ENCODE measurements at places on chromosomes 5 and 9.

- H3K4me3 ChIP-seq, result no peak overlapping the region
- H3K27ac ChIP-seq, result no peak overlapping the region
- no peaks in the 10 kb centered on the region for H3K36me3 ChIP-seq
- H3K4me1 ChIP-seq, result peaks cover 22% of the 10 kb centered on the region
These were observed 77.0 kb upstream of the TMC1 start for GRCh38 chr9:72444435-72444834.

GRCh38 chr9:131635892-131636291 is 90.6 kb downstream of the PRRT1B start:
- no peaks in the 10 kb centered on the region for H3K27me3 ChIP-seq
- no peak for DNase-seq
- H3K27ac ChIP-seq, result peak overlapping the region; percentile 93
- H3K4me1 ChIP-seq, result peaks cover 40% of the 10 kb centered on the region

DNA sequence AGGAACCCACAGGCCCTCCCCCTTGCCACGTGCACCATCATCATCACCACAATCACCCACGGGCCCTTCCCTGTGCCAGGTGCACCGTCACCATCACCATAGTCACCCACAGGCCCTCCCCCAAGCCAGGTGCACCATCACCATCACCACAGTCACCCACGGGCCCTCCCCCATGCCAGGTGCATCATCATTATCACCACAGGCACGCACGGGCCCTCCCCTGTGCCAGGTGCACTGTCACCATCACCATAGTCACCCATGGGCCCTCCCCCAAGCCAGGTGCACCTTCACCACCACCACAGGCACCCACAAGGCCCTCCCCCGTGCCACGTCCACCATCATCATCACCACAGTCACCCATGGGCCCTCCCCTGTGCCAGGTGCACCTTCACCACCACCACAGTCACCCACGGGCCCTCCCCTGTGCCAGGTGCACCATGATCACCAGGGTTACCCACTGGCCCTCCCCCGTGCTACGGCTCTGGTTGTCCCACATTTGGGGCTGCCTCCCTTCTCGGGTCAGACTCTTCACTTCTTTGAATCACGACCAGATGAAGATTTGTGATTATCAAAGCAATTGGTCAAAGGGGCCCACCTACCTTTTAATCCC is 69.1 kb upstream of the OLFM1 start:
- no peak overlapping the region for H3K27ac ChIP-seq
- H3K4me1 ChIP-seq, result peaks cover 9% of the 10 kb centered on the region
- H3K27me3 ChIP-seq, result peaks cover 48% of the 10 kb centered on the region
- no peak for DNase-seq
- H3K36me3 ChIP-seq, result no peaks in the 10 kb centered on the region
- no peak overlapping the region for H3K4me3 ChIP-seq

DNA sequence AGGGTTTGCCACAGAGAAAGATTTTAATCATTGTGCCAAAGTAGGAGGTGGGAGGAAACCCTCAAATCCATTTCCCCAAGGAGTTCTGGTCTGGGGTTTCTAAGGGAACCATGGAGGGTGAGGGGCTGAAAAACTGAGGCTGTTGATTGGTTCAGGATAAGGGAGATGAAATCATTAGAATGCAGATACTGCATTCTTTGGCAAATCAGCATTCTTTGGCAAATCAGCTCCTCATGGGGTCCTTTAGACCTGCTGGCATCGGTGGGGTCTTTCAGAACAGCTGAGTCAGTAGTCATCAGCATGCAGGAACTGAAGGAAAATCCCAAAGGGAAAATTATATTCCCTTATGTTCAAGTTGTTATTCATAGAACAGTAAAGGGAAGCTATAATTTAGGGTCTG is 585.5 kb downstream of the ISL1 start:
- no peaks in the 10 kb centered on the region for H3K4me1 ChIP-seq
- no peak overlapping the region for H3K4me3 ChIP-seq
- no peaks in the 10 kb centered on the region for H3K27me3 ChIP-seq
- H3K27ac ChIP-seq, result no peak overlapping the region
- no peak for DNase-seq

DNA sequence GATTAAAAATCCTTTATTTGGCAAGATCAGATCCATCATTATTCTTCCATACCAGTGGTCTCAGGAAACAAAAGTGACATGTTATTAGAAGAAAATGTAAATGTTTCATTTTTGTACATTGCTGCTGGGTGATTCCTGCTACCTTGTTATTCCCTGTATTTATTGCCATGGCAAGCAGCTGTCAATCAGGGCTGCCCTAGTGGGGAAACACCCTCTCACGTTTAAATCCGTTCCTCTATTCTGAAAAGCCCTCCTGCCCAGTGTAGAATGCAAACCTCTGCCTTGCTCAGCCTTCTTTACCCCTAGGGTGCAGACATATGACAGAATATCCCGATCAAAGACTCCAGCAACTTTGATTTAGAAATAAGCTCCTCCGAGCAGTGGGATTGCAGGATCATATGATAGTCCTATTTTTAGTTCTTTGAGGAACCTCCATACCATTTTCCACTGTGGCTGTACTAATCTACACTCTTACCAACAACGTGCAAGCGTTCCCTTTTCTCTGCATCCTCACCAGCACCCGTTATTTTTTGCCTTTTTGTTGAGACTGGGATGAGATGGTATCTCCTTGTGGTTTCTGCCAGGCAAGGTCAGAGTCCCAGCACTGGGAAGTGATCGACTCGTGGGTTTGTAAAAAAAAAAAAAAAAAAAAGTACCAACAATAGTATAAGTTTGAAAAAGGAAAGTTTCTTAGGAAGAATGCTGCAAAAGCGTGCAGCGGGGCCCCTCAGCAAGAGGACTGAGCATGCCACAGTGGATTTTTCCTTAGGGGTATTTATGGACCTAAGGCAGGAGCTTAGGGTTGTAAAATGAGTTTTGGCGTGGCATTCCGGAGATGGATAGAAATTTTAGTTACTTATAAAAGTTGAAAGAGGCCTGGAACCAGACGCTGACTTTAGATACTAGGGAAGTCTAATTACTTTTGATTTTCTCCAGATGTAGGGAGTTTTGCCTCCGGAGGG is 66.7 kb downstream of the HRH2 start:
- H3K4me3 ChIP-seq, result no peak overlapping the region
- no peaks in the 10 kb centered on the region for H3K36me3 ChIP-seq
- DNase-seq, result no peak
- peaks cover 10% of the 10 kb centered on the region for H3K4me1 ChIP-seq

GRCh38 chr9:71743217-71743705 is 25.1 kb downstream of the CEMIP2 start:
- H3K36me3 ChIP-seq, result peaks cover 42% of the 10 kb centered on the region
- H3K4me3 ChIP-seq, result no peak overlapping the region
- H3K4me1 ChIP-seq, result peaks cover 47% of the 10 kb centered on the region
- DNase-seq, result no peak

DNA sequence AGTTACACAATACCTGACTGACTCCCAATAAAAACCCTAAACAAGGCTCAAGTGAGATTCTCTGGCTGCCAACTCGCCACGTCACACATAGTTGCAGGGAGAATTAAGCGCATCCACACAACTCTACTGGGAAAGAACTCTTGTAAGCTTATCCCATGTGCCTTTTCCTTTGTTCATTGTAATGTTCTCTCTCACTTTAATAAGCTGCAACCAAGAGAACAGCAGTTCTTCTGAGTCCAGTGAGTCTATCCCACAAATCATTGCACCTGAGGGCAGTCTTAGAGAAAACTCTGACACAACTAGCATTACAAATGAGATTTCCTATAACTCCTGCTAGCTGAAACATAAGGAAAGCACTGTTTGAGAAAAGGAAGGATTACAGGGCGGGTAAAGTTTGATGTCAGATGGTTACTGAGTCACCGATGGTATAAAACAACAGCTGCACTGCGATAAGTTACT is 27.4 kb downstream of the CENPK start:
- no peak for DNase-seq
- no peak overlapping the region for H3K4me3 ChIP-seq
- no peaks in the 10 kb centered on the region for H3K4me1 ChIP-seq
- H3K27ac ChIP-seq, result no peak overlapping the region

DNA sequence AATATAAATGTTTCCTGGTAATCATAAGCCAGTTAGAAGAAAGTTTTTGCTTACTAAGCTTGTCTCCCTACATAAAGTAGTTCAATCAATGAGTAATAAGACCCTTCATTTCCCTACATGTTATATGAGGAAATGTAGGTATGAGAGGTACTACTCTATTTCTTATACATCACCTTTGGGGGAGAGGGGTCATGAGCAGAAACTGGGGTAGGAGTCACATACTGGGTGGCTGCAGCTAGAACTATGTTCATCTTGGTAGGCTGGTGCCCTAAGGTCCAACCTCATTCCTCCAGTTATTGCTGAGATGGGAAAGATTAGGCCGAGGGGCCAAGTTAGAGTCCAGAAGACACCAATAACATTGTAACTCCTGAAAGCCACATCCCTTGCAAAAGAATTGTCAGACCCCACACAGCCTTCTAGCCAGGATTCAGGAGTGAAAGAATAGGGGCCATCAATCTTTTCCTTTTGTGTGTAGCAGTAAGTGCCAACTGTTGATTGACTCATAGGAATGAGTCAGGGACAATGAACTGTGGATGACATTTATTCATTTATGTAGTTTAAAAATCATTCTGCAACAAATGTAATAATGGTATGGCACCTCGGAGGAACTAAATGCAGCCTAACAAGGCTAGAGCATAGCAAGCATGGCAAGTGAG is 21.6 kb upstream of the SREK1 start:
- no peak overlapping the region for H3K4me3 ChIP-seq
- no peaks in the 10 kb centered on the region for H3K27me3 ChIP-seq
- no peak overlapping the region for H3K27ac ChIP-seq
- H3K4me1 ChIP-seq, result no peaks in the 10 kb centered on the region
- H3K36me3 ChIP-seq, result no peaks in the 10 kb centered on the region
- no peak for DNase-seq

- DNase-seq, result no peak
- H3K27ac ChIP-seq, result no peak overlapping the region
- H3K4me3 ChIP-seq, result no peak overlapping the region
These were observed 57.8 kb downstream of the TTC39B start for GRCh38 chr9:15249042-15249818.

DNA sequence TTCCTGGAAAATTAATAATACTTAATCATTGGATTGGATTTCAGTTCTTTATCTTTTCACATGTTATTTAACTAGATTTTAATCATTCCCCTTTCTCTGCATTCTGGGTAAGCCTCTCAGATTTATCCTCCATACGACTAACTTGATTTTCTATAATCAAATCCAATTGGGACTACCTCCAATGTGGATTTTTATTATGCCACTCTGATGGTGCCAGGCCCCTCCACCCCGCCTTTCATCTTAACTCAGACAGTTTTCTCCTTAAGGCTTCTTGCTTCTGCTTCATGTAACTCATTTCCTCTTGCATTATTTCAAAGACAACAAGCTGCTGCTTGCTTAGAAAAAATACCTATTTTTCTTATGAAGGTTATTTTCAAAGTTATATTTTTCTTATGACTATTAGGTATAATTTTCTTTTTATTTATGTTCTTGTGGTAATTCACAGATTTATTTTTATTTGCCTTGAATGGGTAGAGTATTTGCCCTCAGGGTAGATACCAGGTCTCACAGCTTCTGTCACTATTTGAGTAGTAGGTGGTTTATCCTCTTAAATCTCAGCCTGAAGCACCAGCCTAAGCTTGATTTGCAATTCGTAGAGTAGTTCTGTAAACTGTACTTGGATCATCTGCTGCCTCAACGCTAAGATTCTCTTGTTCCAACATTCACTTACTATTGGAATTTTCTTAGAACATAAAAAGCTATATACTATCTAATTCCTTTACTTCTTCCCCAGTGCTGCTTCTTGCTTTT is 659.0 kb upstream of the ARRDC3 start:
- H3K4me1 ChIP-seq, result peaks cover 31% of the 10 kb centered on the region
- no peaks in the 10 kb centered on the region for H3K27me3 ChIP-seq
- no peaks in the 10 kb centered on the region for H3K36me3 ChIP-seq
- no peak overlapping the region for H3K4me3 ChIP-seq
- H3K27ac ChIP-seq, result peak overlapping the region; percentile 43
- DNase-seq, result no peak

DNA sequence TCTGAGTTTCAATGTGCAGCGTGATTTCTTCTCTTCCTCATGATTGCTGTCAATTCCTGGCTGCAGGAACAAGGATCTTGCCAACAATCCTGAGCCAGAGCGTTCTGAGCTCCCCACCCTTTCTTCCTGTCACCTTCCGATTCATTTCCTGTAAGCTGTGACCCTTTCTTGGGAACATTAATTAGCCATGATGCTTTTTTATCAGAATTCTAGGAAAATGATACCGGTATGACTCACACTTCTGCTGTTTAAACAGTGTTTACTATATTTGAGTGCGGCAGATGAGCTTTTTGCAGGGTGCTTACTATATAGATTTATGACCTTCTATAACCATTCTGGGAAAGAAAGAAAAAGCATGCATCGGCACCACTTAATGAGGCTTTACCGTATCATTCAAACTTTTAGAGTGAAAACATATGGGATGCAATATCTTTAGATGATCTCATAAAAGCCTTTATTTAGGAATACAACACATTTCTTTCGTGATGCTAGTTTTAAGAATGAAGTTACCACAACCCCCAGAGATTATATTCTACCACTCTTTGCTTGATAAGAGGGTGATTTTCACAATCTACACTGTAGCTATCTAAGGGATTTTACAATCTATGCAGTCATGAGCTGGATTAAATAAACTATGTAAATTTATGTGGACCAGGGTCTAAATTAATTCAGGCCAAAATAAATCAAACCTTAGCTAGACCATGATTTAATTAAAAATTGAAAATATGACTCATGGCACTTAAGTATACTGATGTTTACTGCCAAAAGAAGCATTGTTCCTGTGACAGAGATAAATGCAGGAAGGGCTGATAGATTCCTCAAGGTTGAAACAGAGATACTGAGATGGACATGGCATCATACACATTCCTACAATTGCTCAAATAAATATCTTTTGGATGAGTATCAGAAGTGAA is 38.0 kb upstream of the OSMR start:
- H3K27ac ChIP-seq, result no peak overlapping the region
- no peaks in the 10 kb centered on the region for H3K36me3 ChIP-seq
- H3K4me1 ChIP-seq, result peaks cover 20% of the 10 kb centered on the region
- H3K27me3 ChIP-seq, result no peaks in the 10 kb centered on the region
- DNase-seq, result no peak
